Placental pericyte (primary cell): ENCODE measurements at places on chromosomes 5 and 9. TPM values are rescaled to one million over a fixed set of nuclear protein-coding genes. Genes with fewer than 3 reads are reported as not detected.

Gene MSMP
- not detected in 2 replicates for total RNA-seq

Gene HTR1A
- total RNA-seq = not detected in 2 replicates

Gene PAXX
- total RNA-seq = 12.0 and 13.9 TPM in 2 replicates

Gene GRIN1
- total RNA-seq = 0.29 TPM in 1 of 2 replicates, not detected in the other

Gene ENG
- 47.7 and 72.3 TPM in 2 replicates for total RNA-seq

Gene CLIC3
- total RNA-seq = 4.3 and 12.7 TPM in 2 replicates

Gene ZDHHC12
- 67.0 and 73.5 TPM in 2 replicates for total RNA-seq

Gene GDF9
- total RNA-seq = 0.22 TPM in 1 of 2 replicates, not detected in the other

Gene LHX3
- total RNA-seq = not detected in 2 replicates

Gene NAA35
- 26.0 and 28.3 TPM in 2 replicates for total RNA-seq

Gene SPAG8
- 0.66 and 1.0 TPM in 2 replicates for total RNA-seq

Gene MARCHF6
- 41.9 and 54.1 TPM in 2 replicates for total RNA-seq

Gene CD74
- 1.7 and 2.8 TPM in 2 replicates for total RNA-seq

Gene FIBCD1
- 2.4 and 17.9 TPM in 2 replicates for total RNA-seq

Gene SVEP1
- 16.2 and 98.9 TPM in 2 replicates for total RNA-seq

Gene HMGCS1
- total RNA-seq = 83.8 and 255 TPM in 2 replicates

Gene FBP1
- total RNA-seq = not detected in 2 replicates

Gene MEGF10
- 0.22 and 4.2 TPM in 2 replicates for total RNA-seq

Gene SPINK7
- total RNA-seq = not detected in 2 replicates

Gene MEF2C
- total RNA-seq = 0.22 and 11.3 TPM in 2 replicates

Gene IFNA2
- total RNA-seq = not detected in 2 replicates
